PC-9 (cell line): ENCODE measurements at places on chromosomes 7 and 10. TPM values are rescaled to one million over a fixed set of nuclear protein-coding genes. Genes with fewer than 3 reads are reported as not detected.

Gene HMX3
- not detected in 2 replicates for total RNA-seq

Gene NRG3
- not detected in 2 replicates for total RNA-seq

Gene WNT8B
- not detected in 2 replicates for total RNA-seq

Gene ENKUR
- 0.50 and 1.0 TPM in 2 replicates for total RNA-seq

Gene GPC2
- 4.5 and 10.0 TPM in 2 replicates for total RNA-seq

Gene PPA1
- total RNA-seq: 224 and 236 TPM in 2 replicates

Gene CNPY1
- total RNA-seq: not detected in 2 replicates

Gene ACTL6B
- not detected in 2 replicates for total RNA-seq

Gene TBC1D12
- total RNA-seq: 3.1 and 3.9 TPM in 2 replicates

Gene FFAR4
- 0.25 TPM in 1 of 2 replicates, not detected in the other for total RNA-seq

Gene ADAM22
- 13.0 and 14.0 TPM in 2 replicates for total RNA-seq

Gene NKX1-2
- total RNA-seq: 1.6 and 2.9 TPM in 2 replicates

Gene HNRNPF
- 267 and 337 TPM in 2 replicates for total RNA-seq

Gene MACC1
- total RNA-seq: 48.4 and 50.8 TPM in 2 replicates

Gene MYOF
- total RNA-seq: 255 and 274 TPM in 2 replicates

Gene ABCB4
- total RNA-seq: not detected in 2 replicates
